ENCODE measurements at places on chromosomes 2 and 18.

DNA sequence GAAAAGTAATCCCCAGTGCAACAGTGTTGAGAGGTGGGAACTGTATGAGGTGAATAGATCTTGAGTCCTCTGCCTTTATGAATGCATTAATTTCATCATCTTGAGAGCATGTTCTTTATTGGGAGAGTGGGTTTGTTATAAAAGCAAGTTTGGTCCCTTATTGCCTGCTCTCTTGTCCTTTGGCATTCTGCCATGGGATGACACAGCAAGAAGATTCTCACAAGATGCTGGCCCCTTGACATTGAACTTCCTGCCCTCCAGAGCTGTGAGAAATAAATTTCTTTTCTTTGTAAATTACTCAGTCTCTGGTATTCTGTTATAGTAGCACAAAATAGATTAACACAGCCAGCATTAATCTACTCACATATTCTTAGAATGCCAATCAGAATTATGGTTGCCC is 108.6 kb downstream of the EHBP1 start:
- DNase-seq = peak; percentile 26

GRCh38 chr2:133063775-133064174 is 393.8 kb upstream of the LYPD1 start:
- DNase-seq = no peak

- no peak for DNase-seq
Observed at GRCh38 chr2:6184532-6185292, 492.5 kb downstream of the SOX11 start.

DNA sequence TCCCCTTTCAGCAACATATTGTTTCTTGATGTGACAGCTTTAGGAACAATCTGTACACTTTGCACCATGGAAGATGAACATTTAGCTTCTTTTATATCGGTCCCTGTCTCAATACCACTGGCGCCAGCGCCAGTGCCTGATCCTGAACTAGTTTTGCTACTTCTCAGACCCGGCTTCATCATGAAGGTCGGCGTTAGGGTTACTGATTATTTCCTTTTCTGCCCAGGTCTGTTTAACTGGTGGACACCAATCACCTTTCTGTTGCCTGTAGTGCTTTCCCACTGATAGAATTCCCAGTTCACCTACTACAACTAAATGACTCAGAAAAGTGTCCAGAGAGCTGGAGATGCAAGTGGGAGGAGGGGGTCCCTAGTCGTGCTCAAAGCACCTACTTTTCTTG is 99.5 kb downstream of the MYCN start:
- no peak for DNase-seq

DNA sequence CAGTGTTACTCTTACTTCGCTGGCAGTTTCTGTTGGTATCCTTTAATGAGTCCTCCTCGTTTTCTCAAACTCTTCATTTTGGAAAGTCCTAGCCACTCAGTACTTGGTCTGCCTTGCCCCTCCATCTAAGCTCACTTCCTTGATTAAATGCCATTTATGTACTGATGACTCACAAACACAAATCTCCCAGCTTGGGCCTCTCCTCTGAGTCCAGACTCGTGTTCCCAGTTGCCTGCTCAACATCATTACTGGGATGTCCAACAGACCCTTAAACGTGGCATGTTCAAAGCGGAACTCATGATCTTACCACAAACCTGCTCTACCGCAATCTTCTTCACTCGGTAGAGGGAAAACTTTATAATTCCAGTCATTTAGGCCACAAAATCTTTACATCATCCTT is 13.8 kb upstream of the CCDC68 start:
- no peak for DNase-seq

GRCh38 chr2:23617811-23618215 is 232.8 kb downstream of the KLHL29 start:
- DNase-seq = no peak
